Endothelial cell of umbilical vein (primary cell): ENCODE measurements at places on chromosomes 16 and 17. TPM values are rescaled to one million over a fixed set of nuclear protein-coding genes. Genes with fewer than 3 reads are reported as not detected.

DNA sequence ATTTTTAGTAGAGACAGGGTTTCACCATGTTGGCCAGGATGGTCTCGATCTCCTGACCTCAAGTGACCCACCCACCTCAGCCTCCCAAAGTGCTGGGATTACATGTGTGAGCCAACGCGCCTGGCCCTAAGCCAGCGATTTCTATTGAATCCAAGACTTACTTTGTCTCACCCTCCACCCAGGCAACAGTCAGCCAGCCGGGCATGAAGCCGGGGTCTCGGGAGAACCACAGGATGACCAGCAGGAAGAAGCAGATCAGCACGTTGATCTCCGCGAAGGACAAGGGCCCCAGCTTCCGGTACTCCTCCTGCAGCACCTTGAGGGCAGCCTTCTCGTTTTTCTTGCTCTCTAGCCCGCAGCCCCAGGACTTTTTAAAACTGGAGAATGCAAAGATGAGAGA lies 17.6 kb downstream of the SLC13A5 start:
- no peak for DNase-seq

DNA sequence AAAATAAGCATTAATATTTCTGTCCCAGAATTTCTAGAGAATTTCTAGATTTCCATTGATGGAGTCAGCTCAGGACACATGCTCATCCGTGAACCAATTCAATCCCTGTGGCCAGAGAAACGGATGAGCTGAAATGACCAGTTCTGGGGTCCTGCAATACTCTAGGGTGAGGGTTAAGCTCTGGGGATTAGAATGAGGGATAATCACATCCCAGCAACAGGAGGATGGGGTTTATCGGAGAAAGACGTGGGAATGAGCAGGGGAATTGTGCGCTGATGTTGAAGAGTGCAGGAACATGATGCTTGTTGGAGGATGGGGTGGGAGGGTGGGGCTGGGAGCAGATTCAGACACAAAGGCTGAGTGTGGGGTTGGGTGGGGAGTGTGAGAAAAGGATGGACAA lies 64.1 kb downstream of the SLC5A11 start:
- no peak for DNase-seq

DNA sequence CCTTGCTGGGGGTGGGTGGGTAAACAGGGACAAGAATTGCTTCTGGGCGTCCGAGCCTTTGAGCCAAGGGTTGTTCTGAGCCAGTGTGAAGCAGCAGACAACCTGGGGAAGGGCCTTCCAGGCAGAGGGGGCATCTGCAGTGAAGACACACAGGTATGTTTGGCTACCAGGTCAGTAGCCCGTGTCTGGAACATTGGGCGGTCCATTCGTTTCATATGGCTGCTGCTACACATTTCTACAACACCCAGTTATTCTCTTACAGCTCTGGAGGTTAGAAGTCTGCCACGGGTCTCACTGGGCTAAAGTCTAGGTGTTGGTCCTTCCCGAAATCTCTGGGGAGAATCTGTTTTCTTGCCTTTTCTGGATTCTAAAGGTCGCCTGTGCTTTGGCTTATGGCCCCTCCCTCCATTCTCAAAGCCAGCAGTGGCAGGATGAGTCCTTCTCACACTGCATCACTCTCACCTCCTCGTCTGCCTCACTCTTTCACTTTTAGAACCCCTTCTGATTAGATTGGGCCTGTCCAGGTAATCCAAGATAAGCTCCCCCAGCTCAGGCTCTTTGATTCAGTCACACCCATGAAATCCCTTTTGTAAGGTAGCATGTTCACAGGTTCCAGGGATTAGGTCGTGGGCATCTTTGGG lies 136.1 kb downstream of the CLEC16A start:
- DNase-seq, result no peak

DNA sequence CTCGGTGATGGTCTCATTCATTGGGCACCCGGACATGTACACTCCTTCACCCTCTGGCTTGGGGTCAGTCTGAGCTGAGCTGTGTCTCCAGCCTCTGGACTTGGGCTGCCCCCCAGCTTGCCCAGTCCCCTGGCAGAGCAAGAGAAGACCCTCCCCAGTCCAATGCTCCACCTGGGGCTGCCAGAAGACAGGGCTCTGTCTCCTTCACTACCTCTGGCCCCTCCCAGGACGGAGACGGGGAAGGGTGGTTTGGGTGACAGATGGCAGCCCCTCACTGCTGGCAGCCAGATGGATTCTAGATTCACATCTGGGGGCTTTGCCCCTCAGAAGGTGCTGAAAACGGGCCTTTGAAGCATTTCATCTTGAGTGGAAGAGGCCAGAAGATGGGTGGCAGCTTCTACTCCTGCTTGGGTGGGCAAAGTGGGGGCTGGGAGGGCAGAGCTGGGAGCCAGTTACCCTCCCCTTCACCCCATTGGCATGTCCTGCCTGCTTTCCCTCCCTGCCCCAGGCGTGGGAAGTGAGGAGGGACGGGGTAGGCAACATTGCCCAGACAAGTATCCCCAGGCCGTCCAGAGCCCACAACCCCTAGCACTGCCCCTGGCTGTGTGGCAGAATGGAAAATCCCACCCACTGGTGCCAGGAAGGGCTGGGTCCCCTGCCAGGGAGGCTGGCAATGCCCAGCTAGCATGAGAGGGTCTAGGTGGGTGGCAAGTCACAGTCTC lies 13.9 kb downstream of the NGFR start:
- no peak for DNase-seq

- DNase-seq, result no peak
Observed at GRCh38 chr17:43856141-43856540, 9.2 kb downstream of the CD300LG start.

DNA sequence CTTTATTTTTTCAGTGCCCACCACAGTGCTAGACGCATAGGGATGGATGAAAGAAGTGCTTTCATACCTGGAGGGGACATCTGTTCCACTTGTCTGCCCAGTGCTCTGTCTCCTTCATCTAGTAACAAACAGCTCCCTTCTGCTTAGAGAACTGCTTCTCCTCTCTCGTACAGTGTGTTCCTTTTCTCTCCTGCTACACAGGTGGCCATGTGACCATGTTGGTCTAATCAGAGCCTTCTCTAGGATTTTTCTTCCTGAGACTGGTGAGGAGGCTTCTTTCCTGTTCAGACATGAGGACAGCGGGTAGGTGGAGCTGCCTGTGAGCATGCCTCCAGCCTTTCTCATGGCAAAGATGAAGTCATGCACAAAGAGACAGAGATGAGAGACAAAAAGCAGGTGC lies 182.7 kb downstream of the TMEM132E start:
- no peak for DNase-seq

DNA sequence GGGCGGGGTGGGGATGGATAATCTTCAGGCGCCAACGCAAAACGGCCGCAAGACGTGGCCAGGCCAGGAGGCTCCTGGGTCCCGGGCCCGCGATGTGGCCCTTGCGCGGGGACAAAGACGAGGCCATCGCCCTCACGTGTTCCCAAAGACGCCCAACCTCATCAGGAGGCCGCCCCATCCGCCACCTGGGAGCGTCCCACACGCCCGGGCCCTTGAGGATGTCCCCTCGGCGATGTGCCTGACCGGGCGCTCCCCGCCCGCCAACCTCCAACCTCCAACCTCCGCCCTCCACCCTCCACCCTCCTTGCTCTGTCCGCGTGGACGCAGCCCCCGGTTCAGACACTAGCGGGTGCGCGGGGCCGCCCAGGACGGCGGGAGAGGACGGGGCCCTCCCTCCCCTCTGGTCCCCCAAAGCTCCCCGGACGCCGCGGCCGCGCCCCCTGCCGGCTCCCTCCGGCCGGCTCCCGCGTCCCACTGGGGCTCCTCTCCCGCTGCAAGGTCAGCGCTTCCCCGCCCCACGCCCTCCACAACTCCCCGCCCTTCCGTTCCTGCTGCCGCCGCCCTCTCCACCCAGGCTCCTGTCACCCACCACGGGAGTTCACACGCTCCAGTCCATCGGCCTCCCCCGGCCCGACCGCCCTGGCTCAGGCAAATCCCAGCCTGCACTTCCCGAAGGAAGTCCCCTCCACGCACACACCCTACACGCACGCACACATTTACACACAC lies 250.8 kb upstream of the RPL38 start:
- no peak for DNase-seq

- DNase-seq, result no peak
Observed at GRCh38 chr16:88855736-88856121, 1.0 kb downstream of the GALNS start.

DNA sequence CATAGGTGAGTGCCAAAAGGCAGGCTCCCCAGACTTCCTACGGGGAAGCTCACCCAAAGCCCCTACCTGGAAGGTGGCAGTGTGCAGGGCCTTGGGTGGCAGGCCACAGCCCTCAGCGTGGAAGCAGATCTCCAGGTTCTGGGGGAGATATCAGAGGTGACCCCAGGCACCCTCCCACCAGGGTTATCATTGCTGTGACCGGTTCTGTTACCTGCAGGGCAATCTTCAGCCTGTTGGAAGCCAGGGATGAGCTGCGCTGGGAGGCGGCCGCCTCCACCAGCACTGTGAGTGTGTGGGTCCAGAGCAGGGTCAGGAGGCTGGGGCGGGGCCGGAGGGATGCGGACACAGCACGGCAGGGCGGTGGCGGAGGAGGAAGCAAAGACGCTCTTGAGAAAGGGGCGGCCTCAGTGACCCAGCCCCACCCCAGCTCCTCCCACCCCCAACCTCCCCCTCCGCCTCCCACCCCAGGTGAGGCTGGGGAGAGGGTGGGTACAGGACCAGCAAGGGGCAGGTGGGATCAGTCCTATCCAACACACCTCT lies 13.1 kb downstream of the UNC13D start:
- DNase-seq, result no peak

GRCh38 chr17:43917016-43917347 lies 9.6 kb upstream of the MPP2 start:
- no peak for DNase-seq

DNA sequence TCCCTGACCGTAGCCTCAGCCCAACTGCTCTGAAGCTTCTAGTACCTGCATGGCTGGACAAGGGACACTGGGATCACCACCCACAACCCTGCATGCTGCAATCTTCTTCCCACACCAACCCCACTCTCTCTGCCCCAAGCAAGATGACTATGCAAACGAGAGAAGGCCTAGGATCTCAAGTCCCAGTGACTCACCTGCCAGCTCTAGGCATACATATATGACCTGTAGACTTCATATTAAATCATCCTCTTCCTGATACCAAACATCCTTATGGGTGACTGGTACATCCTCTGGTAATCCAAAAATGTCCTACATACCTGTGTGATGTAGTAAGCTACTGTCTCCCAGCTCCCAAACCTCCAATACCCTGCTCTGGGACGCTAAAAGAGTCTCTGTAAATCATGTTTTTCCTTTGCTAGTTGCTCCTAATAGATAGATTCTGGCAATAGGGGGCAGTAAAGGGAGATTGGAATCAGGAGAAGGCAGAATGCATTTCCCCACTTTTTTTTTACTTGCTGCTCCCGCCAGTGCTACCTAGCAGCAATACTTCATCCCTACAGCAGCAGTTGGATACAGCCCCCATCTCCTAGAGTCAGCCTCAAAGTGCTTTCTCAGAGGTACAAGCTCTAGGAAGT lies 43.4 kb upstream of the SOX9 start:
- DNase-seq, result no peak

GRCh38 chr17:19723964-19724363 lies 7.6 kb upstream of the SLC47A2 start:
- DNase-seq, result no peak

DNA sequence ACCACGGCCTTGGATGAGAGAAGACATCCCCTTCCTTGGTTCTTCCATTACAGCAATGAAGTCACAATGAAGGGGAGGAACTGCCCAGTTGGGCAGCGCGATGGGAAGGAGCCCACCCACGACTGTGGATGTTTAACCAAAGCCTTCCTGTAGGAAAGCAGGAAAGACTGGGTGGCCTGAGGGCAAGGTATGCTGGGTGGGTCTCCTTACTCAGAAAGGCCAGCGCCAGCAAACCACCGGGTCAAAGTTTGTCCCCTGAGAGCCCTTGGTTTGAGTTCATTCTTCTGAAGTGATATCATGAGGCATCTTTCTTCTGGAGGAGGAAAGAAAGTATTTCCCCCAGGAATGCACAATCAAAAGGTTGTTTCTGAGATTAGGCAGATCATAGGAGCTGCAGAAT lies 105.2 kb downstream of the C16orf95 start:
- no peak for DNase-seq

Gene MPO
- not detected in 2 replicates for total RNA-seq

Gene KRTAP2-3
- not detected in 2 replicates for total RNA-seq

Gene SLC5A10
- not detected in 2 replicates for total RNA-seq

Gene VKORC1
- total RNA-seq, result 91.8 and 93.5 TPM in 2 replicates

Gene SEZ6L2
- 2.4 and 2.5 TPM in 2 replicates for total RNA-seq
